Peyer's patch (tissue), 4 donors: ENCODE measurements at places on chromosomes 12 and 14.

DNA sequence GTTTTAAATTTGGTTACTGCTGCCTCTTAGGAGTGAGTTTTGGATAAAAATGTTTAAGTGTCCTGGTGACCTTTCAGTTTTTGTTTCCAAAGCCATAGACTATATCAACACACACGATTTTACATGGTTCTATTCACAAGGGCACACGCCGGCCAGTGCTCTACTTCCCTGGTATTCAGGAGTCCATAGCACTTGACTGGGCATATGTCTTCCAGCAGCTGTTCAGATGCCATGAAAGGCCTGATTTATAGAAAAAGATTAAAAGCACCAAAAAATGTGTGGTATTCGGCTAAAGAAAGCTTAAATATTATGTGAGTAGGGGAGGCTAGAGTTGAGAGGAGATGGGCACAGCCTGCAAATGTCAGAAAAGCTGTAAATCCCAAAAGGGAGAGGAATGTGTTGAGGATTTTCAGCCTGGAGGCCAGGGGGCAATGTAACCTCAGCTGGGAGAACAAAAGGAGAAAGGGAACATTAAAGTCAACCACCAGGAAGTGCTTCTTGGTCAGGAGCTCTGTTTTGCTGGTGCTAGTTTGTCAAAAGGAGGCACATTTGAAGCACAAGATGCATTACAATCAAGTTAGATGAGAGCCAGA is 478.4 kb downstream of the RAD51B start:
- DNase-seq, result no peak

- no peak for DNase-seq
Observed at GRCh38 chr12:66025477-66025876, 105.1 kb downstream of the LLPH start.

DNA sequence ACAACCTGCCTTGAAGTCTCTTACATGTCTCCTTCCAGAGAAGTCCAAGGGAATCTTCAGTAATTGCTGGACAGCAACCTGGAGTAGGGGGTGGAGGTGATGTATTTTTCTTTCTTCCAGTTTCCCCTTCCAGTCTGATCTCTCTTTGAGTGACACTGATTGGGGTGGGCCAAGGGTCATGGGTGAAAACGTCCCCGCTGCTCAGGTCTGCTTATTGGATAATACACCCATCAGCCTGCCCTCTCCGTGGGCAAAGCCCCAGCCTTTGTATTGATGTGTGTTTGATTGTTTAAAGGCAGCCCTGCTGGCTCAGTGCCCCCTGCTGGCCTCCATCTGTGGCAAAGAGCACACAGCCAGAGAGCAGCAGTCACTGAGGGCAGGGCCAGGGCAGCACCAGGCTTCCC is 35.7 kb upstream of the ATP2A2 start:
- DNase-seq, result peak; percentile 43

DNA sequence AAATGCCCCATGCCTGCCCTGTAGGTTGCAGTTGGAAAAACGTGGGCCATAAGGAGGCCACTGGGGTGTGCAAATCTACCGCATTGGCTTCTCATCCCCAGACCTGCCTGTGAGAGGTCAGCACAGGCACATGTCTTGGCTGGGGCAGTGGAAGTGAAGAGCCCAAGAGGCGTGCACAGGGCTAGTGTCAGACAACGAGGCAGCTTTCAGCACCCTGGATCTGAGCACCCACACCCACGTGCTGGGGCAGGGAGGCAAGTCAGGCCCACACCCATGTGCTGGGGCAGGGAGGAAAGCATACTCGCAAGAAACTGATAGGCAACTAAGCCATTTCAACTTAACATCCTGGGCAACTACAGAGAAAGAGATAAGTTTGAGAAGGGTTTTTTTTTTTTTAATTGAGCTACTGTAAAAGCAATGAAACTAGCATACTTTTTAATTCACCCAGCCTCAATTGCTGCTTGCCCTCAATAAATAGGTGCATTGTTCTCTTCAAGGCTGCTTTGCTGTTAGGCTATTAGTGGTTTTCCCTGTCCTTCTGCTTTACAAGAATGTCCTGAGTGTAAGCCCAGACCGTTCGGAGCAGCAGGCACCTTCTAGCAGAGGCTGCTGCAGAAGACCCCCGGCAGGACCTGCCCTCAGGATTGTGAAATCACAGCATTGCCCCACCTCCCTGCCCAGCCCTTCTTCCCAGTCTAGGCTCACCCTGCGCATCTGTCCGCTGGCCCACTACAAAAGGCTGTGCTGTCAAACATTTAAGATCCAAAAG is 355.3 kb upstream of the FKBP4 start:
- no peak for DNase-seq
